Neural crest cell (in vitro differentiated cells): ENCODE measurements at places on chromosomes 4 and X. TPM values are rescaled to one million over a fixed set of nuclear protein-coding genes. Genes with fewer than 3 reads are reported as not detected.

- DNase-seq = no peak
These were observed 293.2 kb upstream of the EMCN start for GRCh38 chr4:100811046-100811445.

GRCh38 chr4:40289366-40290188 is 45.6 kb upstream of the CHRNA9 start:
- DNase-seq = no peak

GRCh38 chrX:55005256-55005655 is 5.1 kb downstream of the APEX2 start:
- no peak for DNase-seq

- DNase-seq = no peak
These were observed 381.7 kb upstream of the FGF13 start for GRCh38 chrX:139093201-139093600.

DNA sequence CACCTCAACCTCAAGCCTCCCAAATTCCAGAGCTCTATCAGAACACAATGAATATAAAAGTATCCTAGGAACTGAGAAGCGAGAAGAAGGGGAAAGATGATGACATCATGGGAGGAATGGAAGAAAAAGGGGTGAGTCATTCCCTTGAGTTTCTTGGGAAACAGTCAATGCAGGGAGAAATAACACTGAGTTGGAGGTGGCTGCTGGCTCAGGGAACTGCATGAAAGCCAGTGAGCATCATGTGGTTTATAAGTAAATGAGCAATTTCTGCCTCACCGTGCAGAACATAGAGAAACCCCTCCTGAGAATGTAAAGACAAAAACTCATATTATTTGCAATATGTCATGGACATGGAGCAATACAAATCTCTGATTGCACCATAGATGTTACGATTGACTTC is 73.3 kb downstream of the SHOX start:
- DNase-seq = no peak

- no peak for DNase-seq
These were observed 221.0 kb downstream of the SPCS3 start for GRCh38 chr4:176540814-176541213.

GRCh38 chr4:110198049-110198434 is 373 bp downstream of the ELOVL6 start:
- DNase-seq = no peak

DNA sequence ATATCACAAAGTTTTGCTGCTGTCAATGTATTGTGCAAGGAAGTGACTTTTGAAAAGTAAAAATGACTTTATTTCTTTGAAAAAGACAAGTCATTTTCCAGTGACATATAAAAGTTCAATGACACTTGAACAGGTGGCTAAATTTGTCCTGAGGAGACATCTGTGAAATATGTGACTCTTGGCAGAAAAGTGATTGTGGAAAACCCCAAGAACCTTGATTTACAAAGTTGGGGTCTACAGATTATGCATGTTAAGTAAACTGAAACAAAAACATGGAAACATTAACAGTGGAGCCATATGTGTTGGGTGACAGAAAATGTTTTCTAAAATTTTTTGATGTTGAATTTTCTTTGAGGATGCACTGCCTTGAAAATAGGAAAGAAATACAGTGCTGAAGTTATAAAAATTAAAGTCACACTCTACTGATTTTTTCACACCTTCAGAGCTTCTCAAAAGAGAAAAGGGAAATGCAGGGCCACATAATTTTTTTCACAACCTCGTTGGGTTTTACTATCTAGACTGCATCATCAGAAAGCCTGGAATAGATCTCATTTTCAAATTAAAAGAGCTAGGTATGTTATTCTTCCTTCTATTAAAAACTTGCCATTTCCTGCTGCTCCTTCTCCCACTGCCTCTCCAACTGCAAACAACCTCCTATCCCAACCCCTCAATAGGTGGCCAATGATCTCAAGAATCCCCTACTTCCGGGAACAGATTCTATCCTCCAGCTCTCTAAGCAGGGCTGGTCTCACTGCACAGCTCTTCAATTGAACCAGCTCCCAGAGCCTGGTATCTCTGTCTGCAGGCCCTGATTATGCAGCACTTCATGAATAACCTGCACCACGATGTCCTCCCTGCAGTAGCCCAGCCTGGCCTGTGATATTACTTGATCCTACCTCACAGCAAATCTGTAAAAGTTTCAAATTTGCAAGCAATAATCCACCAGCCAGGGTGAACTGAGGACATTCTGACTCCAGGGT is 570.8 kb upstream of the CPEB2 start:
- no peak for DNase-seq

GRCh38 chrX:133437766-133438165 is 22.5 kb upstream of the GPC4 start:
- no peak for DNase-seq

GRCh38 chr4:101136373-101137370 is 210.7 kb downstream of the PPP3CA start:
- DNase-seq = no peak

- DNase-seq = no peak
These were observed 122.6 kb upstream of the PLAC1 start for GRCh38 chrX:134780908-134781307.

- DNase-seq = no peak
These were observed 35.1 kb downstream of the FHL1 start for GRCh38 chrX:136182414-136182813.

DNA sequence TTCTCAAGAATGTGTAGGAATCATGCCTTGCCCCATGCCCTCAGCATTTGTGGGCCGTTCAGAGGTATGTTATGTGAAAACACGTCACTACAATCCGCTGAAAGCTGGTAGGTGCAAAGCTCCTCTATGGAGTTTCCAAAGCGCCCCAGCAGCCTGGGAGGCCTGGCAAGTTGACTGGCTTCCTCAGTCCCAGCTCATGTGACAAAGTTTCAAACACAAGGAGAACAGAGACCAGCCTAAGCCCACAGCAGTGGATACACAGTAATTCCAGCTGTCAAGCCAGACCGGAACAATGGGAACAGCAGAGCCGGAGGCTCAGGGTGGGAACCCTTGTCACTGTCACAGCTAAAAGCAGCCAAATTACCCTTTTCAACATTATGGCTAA is 33.5 kb downstream of the NAT8L start:
- DNase-seq = no peak

DNA sequence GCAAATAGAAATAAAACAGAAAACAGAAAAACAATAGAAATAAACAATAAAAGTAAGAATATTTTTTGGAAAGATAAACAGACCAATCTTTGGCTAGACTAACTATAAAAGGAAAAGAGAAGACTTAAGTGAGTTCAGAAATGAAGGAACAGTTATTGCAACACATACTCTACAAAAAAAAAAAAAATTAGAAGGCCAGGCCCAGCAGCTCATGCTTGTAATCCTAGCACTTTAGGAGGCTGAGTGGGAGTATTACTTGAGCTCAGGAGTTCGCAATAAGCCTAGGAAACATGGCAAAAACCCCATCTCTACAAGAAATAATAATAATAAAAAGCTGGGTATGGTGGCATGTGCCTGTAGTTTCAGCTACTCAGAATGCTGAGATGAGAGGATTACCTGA is 336.7 kb downstream of the DTHD1 start:
- DNase-seq = no peak

GRCh38 chr4:4598851-4599411 is 57.1 kb upstream of the STX18 start:
- DNase-seq = no peak

Gene FAT1
- total RNA-seq = 127 and 130 TPM in 2 replicates

Gene CACNA1F
- 0.05 TPM in 1 of 2 replicates, not detected in the other for total RNA-seq

Gene TRIML2
- total RNA-seq = not detected in 2 replicates

Gene SLC26A1
- total RNA-seq = 0.27 and 0.84 TPM in 2 replicates

Gene SOWAHB
- not detected in 2 replicates for total RNA-seq

Gene TLR2
- total RNA-seq = 0.28 and 0.71 TPM in 2 replicates

Gene SMIM10L2A
- total RNA-seq = 3.5 and 3.8 TPM in 2 replicates

Gene DMRTC1B
- 2.6 and 3.1 TPM in 2 replicates for total RNA-seq

Gene GLRA2
- total RNA-seq = 0.73 and 1.3 TPM in 2 replicates
